ENCODE measurements at places on chromosomes 16 and 17.

- no peak for DNase-seq
Observed at GRCh38 chr17:39462631-39463375, 1.5 kb downstream of the CDK12 start.

DNA sequence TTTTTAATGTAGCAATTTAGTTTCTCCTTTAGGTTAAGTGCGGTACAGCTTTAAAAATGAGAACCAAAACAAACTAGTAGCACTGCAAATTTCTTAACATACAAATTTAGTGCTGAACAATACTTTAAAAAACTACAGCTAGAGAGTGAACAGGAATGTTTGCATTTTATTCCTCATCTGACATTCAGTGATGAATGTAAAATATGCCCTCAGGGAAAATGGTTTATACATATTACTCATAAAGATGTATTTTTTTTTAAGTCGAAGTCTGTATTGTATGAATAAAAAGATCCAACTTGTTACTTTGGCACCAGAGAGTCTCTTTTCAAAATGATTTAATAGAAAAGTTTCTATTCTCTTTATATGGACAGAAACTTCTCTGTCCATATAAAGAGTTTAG, 96.8 kb downstream of the BRIP1 start:
- no peak for DNase-seq

GRCh38 chr17:43979011-43979410, 25.3 kb upstream of the PYY start:
- DNase-seq = no peak

DNA sequence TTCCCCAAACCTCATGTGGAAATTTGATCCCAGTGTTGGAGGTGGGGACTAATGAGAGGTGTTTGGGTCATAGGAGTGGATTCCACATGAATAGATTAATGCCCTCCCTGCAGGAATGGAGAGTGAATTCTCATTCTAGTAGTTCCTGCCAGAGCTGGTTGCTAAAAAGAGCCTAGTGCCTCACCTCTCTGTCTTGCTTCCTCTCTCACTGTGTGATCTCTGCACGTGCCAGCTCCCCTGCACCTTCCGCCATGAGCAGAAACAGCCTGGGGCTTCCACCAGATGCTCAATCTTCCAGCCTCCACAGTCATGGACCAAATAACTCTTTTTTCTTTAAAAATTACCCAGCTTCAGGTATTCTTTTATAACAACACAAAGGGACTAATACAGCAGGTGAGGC, 72.9 kb upstream of the CLEC3A start:
- DNase-seq = no peak

DNA sequence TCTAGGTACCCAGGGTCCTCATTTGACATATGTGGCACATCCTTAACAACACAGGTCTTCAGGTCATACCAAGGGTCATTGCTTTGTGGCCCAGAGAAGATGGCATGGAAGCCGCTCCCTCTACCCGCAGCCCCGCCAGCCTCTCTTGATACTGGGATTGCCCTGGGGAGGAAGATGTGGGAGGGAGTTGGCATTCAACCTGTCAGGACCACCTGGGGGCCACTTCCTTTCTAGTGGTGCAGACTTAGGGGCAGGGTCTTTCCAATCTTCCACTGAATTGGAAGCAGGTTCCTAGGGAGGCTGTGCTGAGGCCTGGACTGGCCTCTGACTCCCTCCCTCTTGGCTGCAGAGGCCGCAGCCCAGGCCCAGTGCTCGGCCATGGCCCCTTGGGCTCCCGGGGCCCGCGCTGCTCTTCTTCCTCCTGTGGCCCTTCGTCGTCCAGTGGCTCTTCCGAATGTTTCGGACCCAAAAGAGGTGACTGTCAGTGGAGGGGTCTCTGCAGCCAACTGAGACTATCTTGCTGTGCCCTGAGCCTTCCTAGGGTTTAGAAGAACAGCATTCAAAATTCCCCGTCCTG, 5.1 kb upstream of the HEXIM1 start:
- no peak for DNase-seq

DNA sequence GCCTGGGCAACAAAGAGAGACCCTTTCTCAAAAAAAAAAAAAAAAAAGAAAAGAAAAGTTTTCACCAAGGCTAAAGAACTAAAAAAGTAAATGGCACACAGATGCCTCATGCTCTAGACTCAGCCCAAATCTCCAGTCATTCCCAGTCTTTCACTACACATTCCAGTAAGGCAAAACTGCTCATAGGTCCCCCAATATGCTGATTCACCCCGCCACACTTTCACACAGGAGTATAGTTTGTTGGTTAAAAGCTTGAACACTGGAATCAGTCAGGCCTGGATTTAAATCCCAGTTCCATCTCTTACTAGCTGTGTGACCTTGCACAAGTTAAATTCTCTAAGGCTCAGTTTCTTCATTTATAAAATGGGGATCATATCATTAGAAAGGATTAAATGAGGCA, 1.9 kb downstream of the PIGS start:
- DNase-seq = no peak

GRCh38 chr16:26951950-26952349, 114.8 kb upstream of the C16orf82 start:
- DNase-seq = no peak

GRCh38 chr17:3768769-3769168, 32.2 kb downstream of the ITGAE start:
- no peak for DNase-seq

GRCh38 chr17:65360961-65361552, 200.4 kb downstream of the AXIN2 start:
- DNase-seq = no peak

DNA sequence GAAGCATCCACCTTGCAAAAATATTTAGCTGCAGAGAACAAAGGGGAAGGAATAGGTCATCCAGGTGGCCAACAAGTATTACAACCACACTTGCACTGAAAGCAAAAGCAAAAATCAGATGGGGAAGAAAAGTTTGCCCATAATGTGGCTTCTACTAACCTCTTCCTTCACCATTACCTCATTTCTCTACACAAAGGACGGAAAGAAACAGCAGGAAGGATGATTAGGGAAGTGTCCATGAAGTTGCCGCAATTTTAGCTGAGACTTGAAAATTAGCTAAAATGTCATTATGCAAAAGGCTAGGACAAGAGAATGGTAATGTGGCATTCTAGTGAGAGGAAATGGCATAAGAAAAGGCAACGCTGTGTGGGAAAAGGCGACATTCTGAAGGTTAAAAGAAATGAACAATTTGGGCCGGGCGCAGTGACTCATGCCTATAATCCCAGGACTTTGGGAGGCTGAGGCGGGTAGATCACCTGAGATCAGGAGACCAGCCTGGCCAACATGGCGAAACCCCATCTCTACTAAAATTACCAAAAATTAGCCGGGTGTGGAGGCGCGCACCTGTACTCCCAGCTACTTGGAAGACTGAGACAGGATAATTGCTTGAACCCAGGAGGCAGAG, 13.7 kb downstream of the KANSL1 start:
- DNase-seq = no peak

DNA sequence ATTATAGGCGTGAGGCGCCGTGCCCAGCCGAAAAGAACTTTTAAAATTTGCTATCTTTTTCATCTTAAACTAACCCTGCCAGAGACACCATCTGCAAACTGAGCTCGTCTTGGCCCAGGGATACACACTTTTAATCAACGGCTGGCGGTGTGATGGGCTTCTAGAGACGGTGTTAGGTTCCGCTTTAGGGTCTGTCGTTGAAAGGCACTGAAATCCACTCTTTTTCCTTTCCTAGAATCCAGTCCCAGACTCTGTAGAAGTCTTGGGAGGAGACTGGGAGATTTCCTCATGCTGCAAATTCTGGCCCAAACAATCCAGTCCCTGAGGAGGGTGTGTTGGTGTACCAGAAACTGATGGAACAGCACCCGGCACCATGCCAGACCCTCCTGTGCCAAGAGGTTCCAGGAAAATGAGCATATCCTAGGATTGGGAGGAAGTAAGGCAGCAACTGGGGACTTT, 52.0 kb upstream of the TEX2 start:
- DNase-seq = no peak

DNA sequence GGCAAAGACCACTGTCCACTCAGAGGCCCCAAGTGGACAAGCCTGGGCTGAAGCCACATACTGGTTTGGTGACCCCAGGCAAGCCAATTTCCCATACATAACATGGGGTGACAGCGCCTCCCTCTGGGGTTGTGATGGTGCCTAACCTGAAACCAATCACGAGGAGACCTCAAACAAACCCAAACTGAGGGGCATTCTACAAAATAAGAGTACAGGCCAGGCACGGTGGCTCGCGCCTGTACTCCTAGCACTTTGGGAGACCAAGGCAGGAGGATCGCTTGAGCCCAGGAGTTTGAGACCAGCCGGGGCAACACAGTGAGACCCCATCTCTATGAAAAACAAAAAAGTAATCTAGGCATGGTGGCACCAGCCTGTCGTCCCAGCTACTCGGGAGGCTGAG, 3.6 kb downstream of the P2RX5 start:
- no peak for DNase-seq

GRCh38 chr17:58109197-58109596, 26.0 kb downstream of the DYNLL2 start:
- no peak for DNase-seq

GRCh38 chr16:85360323-85361277, 248.3 kb upstream of the CIBAR2 start:
- DNase-seq = no peak

- no peak for DNase-seq
Observed at GRCh38 chr16:10297341-10298006, 88.4 kb upstream of the ATF7IP2 start.

- no peak for DNase-seq
Observed at GRCh38 chr16:47634126-47634525, 173.0 kb downstream of the PHKB start.

- DNase-seq = no peak
Observed at GRCh38 chr17:17900615-17901520, 64.1 kb upstream of the SREBF1 start.

GRCh38 chr17:37059493-37059892, 110.7 kb downstream of the AATF start:
- no peak for DNase-seq

GRCh38 chr16:57422026-57422944, 17.7 kb downstream of the CCL17 start:
- DNase-seq = no peak

GRCh38 chr17:28665994-28666393, 4.0 kb downstream of the SUPT6H start:
- DNase-seq = no peak

DNA sequence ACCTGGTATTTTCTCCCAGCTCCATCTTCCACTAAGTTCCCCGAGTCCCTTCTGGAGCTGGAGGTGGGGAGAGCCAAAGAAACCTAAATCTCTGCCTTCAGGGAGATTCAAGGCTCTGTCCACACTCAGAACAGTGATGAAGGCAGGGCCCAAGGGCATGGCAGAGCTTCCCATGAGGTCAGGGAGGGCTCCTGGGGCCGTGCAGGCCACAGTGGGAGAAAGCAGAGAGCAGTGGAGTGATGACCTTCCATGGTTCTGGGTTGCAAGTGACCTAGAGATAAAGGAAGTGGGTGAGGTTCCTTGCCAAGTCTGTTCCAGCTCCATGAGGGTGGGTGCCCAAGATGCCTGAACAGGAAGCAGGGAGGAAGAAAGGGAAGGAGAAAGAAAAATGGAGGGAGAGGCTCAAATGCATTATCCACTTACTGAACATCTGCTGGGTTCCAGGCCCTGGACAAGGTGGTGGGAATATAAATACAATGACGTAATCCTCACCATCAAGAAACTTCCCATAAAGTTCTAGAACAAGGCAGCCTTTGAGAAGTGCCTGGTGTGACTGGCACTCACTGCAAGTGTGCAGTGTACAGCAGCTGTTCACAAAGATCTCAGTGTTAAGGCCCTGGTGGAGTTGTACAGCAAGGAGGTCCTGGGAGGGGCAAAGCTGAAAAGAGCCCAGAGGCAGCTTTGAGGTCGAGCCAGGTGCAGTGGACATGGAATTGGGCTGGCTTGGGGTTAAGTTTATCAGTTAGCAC, 13.3 kb downstream of the TBKBP1 start:
- DNase-seq = no peak

GRCh38 chr17:33019161-33019890, 27.7 kb downstream of the SPACA3 start:
- no peak for DNase-seq

DNA sequence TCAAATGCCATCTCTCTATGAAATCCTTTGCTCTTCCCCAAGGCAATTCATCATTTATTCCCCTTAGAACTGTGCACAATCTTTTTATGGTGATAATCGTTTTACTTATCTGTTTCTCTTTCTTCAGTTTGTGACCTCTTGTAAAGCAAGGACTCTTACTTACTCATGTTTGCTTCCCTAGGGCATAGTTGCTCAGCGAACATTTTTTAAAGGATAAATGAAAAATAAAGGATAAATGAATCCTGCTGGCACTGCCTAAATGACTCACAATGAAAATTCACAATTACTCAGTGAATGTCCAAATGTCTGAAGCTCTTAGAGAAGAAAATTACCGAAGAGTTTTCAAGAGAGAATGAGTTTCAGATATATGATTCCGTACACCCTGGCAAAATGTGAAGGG, 671.7 kb downstream of the CDH11 start:
- DNase-seq = no peak

- DNase-seq = no peak
Observed at GRCh38 chr16:87056083-87056482, 261.1 kb downstream of the C16orf95 start.

DNA sequence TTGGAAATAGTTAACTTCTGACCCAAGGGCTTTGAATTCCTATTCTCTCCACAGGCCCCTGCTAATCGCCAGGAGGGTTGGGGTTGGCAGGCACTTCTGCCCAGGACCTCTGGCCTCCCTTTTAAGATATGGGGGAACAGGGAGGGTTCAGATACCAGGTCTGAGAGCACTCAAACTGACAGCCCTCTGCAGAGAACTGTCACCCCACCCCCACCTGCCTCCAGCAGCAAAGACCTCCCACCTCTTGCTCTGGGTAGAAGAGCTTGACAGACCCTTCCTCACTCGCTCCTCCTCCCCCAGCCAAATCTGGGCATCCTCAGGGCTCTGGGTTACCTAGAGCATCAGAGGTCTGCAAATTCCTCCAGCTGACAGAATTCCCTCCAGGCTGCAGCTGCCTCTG, 11.6 kb downstream of the CDH3 start:
- DNase-seq = no peak

DNA sequence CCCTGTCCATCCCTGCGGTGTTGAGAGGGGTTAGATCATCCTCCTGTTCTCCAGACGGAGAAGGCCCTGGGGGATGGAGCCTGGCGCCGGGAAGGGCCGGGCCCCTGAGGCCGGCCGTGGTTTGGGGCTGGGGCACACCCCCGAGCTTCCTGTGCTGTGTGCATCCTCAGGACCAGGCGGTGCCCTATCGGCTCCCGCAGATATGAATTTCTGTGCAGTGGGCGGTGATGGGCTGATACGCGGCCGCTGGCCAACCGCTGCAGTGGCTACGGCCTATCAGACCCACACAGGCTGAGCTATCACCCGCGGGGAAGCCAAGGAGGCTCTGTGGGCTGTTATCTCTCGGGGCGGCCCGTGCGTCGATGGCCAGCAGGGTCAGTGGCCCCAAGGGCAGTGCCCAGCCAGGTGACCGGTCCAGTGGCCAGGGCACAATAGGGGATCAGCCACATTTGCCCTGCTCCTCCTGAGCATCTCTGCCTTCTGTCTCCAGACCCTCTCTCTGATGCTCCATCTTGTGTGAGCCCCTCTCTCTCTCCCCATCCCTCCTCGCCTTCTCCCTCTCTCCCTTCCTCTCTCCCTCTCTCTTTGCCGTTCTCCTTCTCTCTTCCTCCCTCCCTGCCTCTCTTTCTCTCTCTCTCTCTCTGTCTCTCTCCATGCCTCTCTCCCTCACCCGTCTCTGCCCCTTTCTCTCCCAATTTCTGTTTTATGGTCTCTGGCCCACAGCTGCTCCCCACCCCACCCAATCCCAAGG, 38.7 kb downstream of the ZFPM1 start:
- DNase-seq = no peak

Data from iPS DF 6.9 (cell line).